ENCODE measurements at places on chromosomes 1 and 21.

DNA sequence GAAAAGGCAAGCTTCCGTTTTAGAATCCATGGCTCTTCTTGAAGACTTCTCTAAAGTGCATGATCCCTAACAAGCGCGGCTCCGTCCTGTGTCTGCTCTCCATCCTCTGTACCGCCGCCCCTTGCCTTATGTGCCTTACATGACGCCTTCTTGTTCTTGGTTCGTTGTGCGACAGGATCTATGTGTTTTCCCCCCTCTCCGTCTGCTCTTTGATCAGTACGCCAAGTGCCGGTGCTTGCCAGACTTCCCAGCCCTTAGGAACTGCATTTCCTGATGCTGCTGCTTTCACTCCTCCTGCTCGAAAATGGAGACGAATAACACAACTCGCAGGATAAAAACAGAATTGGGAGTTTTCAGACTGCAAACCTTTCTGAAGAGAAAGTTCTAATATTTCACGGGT lies 13.1 kb downstream of the NDUFV3 start:
- DNase-seq: no peak

DNA sequence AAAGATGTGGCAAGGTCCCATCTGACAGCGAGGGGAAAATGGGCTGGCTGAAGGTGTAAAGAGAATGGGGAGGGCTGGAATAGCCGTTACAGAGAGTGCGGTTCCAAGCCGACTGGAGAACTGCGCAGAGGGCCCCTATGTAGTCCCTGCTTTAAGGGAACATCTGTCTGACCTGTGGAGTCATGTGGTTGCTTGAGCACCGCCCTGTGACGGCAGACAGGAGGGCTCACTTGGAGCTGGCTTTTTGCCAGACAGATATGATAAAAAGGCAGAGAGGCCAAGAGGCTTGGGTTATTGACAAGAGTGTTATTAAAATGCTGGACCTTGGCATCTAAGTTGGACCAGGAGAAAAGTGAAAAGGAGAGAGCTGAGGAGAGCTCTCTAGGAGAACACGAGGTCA lies 5.9 kb upstream of the PTPRF start:
- no peak for DNase-seq

DNA sequence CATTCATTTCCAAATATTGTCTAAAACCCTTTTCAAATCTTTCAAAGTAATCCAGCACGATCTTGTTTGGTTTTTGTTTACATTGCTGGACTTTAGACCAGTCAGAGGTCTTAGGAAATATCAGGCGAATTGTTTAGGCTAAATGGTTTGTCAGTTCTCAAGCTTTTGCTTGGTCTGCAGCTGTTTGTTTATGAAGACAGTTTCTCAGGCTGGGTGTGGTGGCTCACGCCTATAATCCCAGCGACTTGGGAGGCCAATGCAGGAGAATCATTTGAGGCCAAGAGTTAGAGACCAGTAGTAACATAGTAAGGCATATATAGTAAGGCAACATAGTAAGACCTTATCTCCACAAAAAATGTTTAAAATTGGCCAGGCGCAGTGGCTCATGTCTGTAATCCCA lies 77.5 kb downstream of the DNTTIP2 start:
- DNase-seq: no peak

DNA sequence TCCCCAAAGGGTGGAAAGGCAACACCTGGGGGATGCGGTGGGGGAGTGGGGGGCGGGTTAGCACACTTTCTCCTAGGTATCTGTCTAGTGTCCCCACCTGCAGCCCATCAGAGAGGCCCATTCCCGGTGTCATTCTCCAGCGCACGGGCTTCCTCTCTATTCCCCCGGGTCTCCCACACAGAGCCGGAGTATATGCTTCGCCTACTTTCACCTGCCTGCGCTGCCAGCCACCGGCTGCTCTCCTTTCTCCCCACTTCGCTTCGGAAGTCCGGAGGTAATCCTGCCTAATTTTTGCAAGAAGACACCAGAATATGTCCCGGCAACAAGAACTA lies 852 bp downstream of the RGS7 start:
- no peak for DNase-seq

GRCh38 chr1:40676501-40676900 lies 11.0 kb upstream of the RIMS3 start:
- DNase-seq: no peak

DNA sequence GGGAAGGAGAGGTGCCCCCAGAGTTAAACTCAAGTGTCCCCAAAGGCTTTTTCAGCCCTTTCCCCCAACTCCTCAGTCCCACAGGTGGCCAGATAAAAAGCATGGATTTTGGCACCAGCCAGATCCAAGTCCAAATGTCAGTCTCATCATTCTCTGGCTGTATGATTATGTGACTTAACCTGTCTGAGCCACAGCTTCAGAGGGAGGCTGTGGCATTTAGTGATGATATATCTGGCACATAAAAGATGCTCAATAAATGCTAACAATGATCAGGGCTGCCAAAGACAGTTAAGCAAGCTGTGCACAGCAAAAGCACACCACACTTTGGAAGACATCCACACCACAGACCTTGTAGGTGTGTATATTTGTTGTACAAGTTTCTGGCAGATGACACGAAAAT lies 5.6 kb upstream of the PADI3 start:
- DNase-seq: no peak

- no peak for DNase-seq
Measured at GRCh38 chr1:117527566-117528102, 78.2 kb upstream of the TENT5C start.

- DNase-seq: no peak
Measured at GRCh38 chr21:42582787-42583476, 69.3 kb downstream of the SLC37A1 start.

DNA sequence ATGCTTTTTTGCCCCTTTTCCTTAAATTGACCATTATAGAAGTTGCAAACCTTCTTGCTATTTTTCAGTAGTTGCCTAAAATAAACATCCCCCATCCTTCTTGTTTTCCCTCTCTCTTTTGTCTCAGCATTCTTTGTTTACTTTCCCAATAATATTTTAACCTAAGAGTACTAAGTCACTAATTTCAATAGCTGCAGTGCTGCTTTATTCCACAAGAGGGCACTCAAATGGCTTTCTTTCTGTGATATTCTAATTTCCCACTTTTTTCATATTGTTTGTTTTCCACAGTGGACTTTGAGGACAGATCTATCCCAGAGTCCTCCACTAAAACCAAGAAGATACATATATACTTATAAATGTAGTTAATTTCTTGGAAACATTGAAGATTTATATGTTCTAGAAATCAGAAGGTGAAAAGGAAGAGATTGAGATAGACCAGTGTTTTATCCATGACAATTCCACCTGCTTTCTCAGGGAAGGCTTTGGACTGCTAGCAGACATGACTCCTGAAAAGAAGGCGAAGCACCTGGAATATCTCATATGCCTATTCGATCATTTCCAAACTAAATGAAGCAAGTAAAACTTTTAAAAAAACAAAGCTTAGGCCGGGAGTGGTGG lies 104.8 kb upstream of the GRIK1 start:
- DNase-seq: no peak

DNA sequence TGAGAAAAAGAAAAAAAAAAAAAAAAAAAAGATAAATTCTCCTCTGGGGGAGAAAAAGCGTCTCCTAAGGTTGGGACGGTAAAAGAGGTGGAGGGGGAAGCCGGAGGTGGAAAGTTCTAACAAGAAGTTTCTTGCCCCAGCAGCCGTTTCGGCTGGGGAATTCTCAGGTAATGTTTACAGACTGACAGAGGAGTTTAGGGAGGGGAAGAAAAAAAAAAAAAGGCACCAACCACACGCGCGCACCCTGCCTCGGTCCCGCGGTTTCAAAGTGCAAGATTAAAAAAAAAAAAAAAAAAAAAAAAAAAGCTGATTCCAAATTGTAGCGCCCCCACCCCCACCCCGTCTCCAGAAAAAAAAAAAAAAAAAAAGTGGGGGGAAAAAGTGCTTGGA lies 504 bp downstream of the DHRS3 start:
- no peak for DNase-seq

GRCh38 chr1:197776351-197777105 lies 1.2 kb upstream of the DENND1B start:
- DNase-seq: no peak

DNA sequence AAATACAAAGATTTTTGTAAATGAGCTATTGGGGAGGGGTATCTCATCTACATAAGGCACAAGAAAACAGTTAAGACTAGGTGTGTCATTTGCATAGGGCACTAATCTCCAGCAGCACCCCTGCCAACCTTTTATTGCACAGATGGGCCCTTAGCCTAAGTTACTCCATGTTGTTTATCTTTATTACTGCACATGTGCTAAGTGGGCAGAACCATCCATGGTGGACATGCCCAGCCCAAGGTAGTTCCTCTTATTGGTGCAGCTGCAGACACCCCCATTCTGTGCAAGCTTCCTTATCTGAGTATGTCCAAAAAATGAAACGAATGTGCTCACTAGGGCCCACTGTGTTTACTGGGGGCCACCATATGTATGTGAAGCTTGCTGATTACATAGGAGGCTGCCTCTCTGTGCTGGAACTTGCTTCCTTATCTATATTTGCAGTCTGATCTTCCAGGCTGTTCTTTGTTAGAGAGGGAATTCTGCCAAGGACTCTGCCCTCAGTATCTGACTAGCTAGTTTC lies 77.3 kb upstream of the NEK7 start:
- no peak for DNase-seq

- no peak for DNase-seq
Measured at GRCh38 chr1:224203243-224204016, 20.4 kb downstream of the DEGS1 start.

- no peak for DNase-seq
Measured at GRCh38 chr1:235683653-235684052, 34.1 kb upstream of the GNG4 start.

DNA sequence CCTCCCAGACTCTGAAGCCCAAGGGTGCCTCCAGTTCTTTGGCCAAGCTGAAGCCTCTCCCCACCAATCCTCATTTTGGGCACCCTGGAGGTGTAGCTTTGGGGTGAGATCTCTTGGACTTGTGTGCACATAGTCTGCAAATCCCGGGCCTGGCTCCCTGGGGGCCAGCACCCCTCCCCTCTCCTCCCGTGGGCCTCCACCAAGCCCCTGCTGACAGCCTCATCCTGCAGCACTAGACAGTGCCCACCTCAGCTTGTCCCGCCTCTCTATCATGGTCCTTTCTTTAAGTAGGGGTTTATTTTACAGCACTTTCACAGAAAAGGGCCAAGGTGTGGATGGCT lies 3.2 kb downstream of the GJC2 start:
- DNase-seq: no peak

GRCh38 chr1:37393173-37394120 lies 80.9 kb upstream of the ZC3H12A start:
- DNase-seq: no peak

DNA sequence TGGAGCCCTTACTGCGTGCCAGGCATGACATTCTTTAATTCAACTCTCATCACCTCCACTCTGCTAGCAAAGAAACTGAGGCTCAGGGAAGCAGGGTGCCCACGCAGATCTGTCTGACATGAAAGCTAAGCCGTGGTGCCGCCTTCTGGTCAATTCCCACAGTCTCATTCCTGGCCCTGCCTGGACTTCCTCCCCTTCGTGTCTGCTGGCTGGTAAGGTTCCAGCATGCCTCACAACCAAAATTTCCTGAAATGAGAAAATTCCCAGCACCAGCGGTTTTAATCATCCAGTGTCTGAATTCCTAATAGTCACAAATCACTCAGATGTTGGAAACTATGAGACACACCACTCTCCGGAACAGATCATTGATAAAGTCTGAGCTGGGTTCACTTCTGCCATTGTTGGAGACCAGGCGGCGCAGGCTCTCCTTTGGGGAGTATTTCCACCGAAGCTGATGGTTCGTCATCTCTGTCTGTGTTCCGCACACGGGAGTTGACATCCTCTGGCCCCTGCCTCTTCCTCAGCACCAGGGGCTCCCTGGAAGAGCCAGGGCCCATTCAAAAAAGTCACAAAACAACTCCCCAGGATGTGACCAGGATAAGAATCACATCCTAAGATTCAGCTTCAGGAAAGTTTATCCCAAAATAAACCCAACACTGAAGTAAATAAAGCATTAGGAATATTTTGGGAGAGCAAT lies 167.7 kb downstream of the PLPP3 start:
- no peak for DNase-seq

DNA sequence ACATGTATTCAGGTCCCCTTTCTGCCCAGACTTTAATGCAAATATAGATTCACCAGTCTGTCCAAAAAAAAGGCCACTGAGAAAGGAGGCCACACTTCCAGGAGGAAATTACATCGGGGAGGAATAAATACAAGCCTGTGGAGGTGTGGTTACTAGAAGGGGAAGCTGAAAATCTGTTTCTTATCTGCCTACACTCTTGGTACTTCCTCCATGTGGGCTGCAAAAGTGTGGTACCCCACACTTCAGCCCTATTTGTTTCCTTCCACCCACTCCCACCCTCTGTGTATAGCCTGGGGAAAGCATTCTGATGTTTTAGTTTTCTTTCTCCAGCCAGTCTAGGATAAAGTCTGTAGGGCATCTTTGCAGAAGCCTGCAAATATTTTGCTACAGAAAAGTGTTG lies 38.4 kb downstream of the UTP25 start:
- no peak for DNase-seq

DNA sequence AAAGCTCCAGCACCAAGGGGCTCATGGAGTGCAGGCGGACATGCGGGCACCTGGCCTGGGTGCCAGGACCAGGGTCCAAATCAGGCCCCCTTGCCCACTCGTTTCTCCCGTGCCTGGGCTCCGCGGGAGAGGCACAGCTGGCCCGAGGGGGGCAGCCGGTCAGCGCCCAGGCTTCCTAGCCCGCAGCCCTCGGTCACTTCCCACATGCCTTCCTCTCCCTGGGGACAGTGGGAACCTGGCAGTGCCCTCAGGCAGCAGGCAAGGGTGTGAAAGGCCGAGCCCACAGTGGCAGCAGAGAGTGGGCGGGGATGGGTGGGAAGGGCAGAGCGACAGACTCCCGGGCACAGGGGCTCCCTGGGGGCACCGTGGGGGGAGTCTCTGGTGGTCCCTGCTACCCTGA lies 69.8 kb downstream of the MEGF6 start:
- no peak for DNase-seq

DNA sequence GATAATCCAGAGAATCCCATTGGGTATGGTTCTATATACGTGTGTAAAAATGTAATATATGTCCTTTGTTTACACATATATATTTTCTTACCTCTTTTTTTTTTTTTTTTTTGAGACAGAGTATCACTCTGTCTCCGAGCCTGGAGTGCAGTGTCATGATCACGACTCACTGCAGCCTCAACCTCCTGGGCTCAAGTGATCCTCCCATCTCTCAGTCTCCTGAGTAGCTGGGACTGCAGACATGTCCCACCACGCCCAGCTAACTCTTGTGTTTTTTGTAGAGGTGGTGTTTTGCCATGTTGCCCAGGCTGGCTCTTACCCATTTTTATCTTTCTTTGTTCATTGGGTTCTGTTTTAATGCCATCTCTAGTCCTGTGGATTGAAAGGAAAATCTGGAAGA lies 59.5 kb downstream of the ZBTB17 start:
- DNase-seq: no peak

GRCh38 chr1:188155261-188155660 lies 1326.5 kb downstream of the PLA2G4A start:
- DNase-seq: no peak

- no peak for DNase-seq
Measured at GRCh38 chr1:165327538-165327937, 29.0 kb downstream of the LMX1A start.

- no peak for DNase-seq
Measured at GRCh38 chr1:45621895-45622523, 1.8 kb downstream of the CCDC17 start.

- no peak for DNase-seq
Measured at GRCh38 chr1:27504588-27505419, 14.8 kb upstream of the WASF2 start.

GRCh38 chr1:222204475-222204874 lies 343.4 kb downstream of the HHIPL2 start:
- no peak for DNase-seq

Measured in GM19239 (cell line).